ENCODE measurements at places on chromosomes 5 and 9.
A peak's percentile ranks its signal among the peaks of the same experiment; 100 is the strongest.

DNA sequence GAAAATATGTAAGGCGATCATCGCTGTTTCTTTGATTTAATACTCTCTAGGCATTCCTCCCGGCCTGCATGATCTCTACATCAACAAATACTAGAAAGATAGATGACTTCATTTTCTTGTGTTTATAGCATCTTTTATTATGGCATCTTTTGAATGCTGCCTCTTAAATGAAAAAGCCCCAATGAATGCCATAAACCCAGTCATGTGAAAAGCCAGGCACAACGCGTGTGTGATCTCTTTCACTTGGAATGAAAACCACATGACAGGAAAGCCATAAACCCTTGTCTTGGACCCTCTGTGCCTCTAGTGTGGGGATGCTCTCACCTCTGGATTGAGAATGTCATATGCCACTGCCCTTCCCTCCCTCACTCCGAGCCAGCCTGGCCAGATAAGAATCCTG is 476.2 kb downstream of the SEMA5A start:
- no peak for DNase-seq

- DNase-seq, result no peak
Observed at GRCh38 chr5:94218374-94218773, 400.0 kb downstream of the KIAA0825 start.

GRCh38 chr5:143113461-143113860 is 290.0 kb downstream of the NR3C1 start:
- DNase-seq, result no peak

DNA sequence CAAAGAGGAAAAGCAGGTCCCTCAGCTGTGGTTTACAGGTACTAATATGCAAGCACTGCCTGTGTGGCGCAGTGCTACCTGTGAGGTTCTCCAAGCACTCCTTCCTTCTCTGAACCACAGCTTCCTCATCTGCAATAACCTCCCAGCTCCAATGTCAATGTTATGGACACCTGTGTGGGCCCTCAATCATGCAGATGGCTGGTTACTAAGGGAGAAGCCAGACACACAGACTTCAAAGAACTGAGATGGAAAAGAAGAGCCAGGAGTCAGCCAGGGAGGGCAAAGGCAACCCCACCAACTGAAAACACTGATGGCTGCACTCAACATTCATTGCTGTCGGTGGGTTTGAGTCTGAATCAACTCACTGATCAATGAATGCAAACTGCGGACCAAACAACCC is 77.7 kb downstream of the NR6A1 start:
- DNase-seq, result no peak

GRCh38 chr5:178242416-178242815 is 9.8 kb upstream of the PHYKPL start:
- DNase-seq, result no peak

GRCh38 chr5:115778417-115778816 is 38.0 kb downstream of the CDO1 start:
- DNase-seq, result no peak

- peak; percentile 14 for DNase-seq
Observed at GRCh38 chr5:110738503-110738811, 350 bp upstream of the SLC25A46 start.

GRCh38 chr9:11159318-11159862 is 546.6 kb upstream of the PTPRD start:
- DNase-seq, result no peak

DNA sequence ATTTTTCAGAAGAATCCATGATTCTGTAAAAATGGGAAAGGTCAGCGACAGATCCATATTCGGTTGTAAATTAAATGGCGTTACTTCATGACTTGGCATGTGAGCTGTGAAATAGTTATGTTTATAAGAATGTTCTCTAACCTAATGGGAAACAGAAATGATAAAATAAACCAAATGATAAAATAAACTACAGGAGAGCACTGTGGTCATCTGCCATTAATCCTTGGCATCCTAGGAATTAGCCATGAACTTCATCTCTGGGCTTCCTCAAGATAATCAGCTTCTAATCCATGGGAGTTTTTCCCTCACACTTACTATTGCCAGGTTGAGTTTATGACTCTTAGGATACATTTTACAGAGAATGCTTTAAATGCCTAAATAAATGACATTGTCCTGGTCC is 94.6 kb upstream of the SLC30A5 start:
- no peak for DNase-seq

GRCh38 chr5:59436364-59437148 is 457.0 kb downstream of the PDE4D start:
- no peak for DNase-seq

DNA sequence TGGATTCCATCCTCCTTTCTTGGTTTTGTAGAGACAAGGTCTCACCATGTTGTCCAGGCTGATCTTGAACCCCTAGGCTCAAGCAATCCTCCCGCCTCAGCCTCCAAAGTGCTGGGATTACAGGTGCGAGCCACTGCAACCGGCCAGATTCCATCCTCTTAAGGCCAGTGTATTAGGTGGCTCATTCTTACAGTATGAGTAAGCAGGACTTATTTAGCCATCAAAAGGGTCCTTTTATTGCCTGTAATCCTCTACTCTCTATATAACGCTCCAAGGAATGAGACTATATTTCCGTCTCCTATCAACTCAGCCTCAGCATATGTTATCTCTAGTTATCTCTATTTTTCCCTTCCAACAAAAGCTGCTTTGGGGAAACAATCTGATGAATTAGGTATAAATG is 3.0 kb upstream of the ERBIN start:
- DNase-seq, result no peak

DNA sequence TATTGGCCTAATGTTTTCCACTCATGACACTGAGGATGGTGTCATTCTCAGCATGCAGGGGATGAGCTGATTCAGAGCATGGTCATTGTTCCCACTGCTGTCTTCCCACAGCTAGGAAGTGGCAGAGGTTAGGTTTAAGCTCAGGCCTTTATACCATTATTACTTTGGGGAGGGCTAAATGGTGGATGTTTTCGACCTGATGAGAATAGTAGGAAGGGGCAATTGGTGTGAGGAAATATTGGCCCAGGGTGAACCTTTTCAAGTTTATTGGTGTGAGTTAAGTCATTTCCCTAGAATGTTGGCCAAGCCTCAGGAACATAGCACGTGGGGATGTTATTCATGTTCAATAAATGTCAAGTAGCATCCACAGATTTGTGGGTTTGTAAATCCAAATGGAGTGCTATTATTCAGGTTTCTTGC is 59.6 kb downstream of the ARHGAP26 start:
- DNase-seq, result no peak

- DNase-seq, result no peak
Observed at GRCh38 chr5:136030956-136031611, 2.3 kb downstream of the TGFBI start.

GRCh38 chr5:157384971-157385709 is 74.9 kb upstream of the NIPAL4 start:
- DNase-seq, result no peak

GRCh38 chr9:109437286-109437685 is 60.8 kb downstream of the PTPN3 start:
- DNase-seq, result no peak

- no peak for DNase-seq
Observed at GRCh38 chr5:155767470-155767869, 559.5 kb upstream of the SGCD start.

DNA sequence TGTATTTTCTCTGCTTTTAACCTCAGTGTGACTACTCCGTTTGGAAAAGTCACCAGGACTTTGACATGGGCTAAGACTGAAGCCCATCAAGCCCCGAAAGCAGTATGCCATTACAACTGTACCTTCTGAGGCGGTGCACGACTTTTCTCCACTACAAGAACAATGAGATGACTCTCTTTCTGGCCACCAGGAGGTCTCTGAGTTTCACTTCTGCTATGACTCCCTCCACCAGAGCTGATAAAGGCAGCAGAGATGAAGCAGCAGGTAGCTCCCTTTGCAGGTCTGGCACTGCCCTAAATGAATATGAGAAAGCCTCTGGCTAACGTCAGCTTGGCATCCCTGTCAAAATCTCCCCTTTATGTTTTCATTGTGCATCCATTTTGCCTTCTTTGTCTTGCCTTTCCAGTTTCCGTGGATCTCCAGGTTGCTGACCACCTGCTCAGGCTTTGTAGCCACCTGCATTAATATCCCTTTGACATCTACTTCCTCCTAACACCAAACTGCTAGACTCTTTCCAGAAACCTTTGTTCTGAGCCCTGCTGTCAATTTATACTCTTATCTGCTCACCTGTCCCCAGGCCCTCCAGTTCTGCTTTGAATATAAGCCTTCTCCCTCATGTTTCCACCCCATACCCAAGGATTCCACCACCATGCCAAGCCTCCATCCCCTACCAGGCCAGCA is 221.7 kb downstream of the ZNF608 start:
- no peak for DNase-seq

All from progenitor cell of endocrine pancreas (in vitro differentiated cells).